Stimulated activated CD4-positive, alpha-beta T cell treated with anti-CD3 and anti-CD28 coated beads, Interleukin-1b, Interleukin-23, amount 100 ng/mL, for 24 hours (primary cell): ENCODE measurements at places on chromosomes 16 and 17.
A peak's percentile ranks its signal among the peaks of the same experiment; 100 is the strongest.

DNA sequence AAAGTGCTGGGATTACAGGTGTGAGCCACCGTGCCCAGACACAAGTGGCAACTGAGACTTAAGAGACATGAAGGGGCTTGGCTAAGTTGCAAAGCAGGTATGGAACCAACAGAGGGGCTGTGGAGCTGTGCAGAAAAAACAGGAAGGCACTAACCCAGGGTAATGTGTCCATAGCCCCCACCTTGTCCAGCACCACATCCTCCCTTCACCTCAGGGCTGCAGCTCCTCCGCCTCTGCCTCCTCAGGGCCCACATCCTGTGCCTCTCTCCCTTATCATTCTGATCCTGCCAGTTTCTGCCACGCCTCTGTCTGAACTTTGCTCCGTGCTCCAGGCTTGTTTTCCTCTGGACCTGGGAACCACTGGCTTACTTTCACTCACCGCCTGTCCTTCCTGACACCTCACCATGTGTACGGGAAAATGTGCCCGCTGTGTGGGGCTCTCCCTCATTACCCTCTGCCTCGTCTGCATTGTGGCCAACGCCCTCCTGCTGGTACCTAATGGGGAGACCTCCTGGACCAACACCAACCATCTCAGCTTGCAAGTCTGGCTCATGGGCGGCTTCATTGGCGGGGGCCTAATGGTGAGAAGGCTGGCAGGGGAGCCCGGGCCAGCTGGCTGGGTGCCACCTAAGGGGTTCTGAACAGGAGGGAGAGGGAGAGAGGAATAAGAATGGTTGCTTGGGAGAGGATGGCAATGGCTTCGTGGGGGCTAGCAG is at the start of gene TM4SF5:
TSS of gene TM4SF5 (plus strand) at position 368 of the 716 bp plus-strand sequence. CDS start at position 405, 37 bp downstream.
- DNase-seq: no peak

DNA sequence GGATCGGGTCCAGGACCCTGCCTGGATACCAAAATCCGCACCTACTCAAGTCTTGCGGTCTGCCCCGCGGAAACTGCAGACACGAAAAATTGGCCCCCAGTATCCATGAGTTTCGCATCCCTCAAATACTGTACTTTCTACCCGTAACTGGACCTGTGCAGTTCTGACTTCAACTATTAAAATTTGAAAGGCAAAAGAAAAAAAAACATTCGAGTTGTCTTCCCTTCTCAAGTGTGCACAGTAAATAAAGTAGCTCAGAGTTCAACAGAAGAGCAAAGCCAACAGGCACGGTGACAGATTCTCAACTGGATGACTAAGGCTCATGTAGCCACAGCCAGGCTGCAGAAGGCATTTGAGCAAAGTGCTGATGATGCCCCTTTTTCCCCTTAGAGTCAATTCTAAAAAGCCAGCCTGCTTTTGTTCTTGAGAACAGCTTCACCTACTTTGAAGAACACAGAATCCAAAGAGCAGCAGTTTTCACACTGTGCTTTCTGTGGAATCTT is 32.5 kb downstream of the MARF1 start:
- no peak for DNase-seq

DNA sequence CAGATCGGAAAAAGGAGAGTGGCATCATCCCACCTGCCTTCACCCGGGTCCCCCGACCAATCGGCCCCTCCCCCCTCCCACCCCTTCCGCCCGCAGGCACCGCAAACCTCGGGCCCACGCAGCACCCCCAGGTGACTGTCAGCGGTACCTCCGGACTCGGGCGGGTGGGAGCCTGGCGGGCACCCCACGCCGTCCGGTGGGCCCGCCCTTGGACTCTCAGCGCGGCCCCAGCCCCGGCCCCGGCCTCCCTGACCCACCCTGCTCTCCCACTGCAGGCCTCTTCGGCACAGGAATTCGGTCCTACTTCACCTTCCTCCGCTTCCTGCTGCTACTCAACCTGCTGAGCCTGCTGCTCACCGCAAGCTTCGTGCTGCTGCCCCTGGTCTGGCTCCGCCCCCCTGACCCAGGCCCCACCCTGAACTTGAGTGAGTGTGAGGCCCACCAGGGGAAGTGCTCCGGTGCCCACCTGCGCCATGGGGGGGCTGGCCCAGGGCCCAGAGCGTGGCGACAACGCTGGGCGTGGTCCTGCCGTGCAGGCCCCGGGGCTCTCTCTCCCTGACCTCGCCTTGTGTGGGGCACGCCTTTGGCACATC is 1.6 kb downstream of the TMC8 start:
- DNase-seq: peak; percentile 65

DNA sequence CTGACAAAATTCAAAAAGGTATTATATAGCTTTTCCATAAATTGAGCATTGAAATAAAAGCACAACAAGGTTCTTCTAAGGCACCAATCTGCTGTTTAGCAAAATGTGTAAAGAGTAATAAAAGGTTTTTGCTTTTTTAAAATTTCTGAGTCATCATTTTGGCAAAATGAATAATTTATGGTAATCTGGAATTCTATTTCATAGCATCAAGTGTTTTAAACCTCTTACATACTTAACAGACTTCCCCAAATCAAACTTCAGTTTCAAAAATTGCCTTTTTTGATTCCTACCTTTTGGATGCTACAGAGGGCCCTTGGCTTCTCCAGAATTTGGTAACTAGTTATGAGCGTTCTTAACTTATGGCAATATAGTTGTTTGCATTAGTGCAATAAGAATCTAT is 154.0 kb upstream of the ELAC2 start:
- DNase-seq: no peak
